NCI-H82 (cell line): ENCODE measurements at places on chromosomes 3 and 15.

DNA sequence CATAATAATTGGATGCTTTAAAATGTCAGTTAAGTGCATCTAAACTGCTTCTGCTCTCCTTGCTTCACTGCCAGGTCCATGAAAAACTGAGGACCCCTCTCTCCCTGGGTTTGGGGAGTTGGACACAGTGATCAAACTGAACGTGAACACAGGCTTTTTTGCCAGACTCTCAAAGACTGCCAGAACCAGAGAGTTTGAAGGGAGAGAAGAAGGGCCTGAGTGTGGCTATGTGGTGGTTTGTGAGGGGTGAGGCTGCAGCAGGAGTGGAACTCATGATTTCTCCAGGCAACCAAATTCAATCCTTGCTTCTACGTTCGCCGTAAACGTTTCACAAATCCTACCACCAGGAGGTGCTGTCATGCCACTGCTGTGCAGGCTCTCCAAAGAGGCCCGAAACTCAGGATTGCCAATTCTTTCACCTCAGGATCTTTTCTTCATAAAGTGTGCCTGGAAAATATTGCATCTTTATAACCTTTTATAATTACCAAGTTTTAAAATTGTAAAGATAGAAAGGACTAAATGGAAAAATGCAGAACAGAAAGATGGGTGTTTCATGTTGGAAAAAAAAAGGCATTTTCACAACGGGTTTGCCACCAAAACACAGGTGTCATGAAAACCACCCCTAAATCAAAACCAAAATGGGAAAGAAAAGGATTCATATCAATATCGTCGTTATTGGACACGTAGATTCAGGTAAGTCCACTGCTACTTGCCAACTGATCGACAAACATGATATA is 19.7 kb downstream of the TM4SF4 start:
- DNase-seq: peak; percentile 84

DNA sequence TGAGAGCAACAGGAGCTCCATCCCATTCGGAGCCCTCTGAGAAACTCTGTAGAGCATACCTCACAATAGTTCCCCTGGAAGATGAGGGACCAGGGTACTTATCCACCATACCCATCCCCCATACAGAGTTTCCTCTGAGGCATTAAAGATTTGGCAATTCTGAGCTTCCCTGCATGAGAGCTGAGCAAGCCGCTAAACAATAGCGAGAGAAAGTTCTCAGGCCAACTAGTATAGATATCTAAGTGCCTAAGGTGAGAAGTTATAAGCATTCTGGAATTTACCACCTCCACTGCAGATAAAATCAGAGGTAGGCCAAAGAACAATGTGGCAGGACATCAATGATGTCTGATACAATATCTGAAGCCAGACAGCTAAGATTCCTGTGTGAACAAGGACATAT is 129.1 kb upstream of the MBNL1 start:
- no peak for DNase-seq

DNA sequence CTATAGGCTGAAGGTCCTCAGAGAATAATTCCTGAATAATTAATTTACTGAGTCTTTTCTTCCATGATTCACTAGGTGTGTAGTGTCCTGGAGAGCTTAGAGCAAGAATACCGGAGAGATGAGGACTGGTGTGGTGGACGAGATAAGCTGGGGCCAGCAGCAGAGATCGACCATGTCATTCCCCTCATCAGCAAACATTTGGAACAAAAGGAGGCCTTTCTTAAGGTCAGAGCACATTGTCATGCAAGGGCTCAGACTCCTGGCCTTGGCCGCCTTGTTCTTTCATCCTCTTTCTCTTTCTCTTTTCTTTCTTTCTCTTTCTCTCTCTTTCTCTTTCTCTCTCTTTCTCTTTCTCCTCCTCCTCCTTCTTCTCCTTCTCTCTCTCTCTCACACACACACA is 291.4 kb upstream of the UMPS start:
- no peak for DNase-seq

- no peak for DNase-seq
These were observed at the start of gene CCDC80 for GRCh38 chr3:112640930-112641801. Gene CCDC80 (minus strand): TSS chr3:112641143. CDS start chr3:112639905, 1,238 bp downstream.

DNA sequence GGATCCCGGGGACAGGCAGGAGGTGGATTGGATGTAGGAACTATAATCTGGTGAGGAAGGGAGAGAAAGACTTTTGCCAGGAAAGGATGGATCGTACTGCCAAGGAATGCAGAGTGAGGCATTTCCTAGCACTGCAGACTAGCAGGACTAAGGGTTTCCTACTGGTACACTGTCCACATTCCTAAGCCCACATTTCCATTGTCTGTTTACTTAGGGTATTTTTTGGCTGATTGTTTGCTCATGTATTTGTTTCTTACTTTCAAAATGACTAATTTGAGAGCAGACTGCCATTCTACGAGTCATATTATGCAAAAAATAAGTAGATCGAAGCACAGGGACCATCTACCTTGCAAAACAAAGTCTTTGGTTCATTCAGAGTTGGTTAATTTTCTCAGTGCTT is 1029.5 kb upstream of the NR2F2 start:
- DNase-seq: no peak

DNA sequence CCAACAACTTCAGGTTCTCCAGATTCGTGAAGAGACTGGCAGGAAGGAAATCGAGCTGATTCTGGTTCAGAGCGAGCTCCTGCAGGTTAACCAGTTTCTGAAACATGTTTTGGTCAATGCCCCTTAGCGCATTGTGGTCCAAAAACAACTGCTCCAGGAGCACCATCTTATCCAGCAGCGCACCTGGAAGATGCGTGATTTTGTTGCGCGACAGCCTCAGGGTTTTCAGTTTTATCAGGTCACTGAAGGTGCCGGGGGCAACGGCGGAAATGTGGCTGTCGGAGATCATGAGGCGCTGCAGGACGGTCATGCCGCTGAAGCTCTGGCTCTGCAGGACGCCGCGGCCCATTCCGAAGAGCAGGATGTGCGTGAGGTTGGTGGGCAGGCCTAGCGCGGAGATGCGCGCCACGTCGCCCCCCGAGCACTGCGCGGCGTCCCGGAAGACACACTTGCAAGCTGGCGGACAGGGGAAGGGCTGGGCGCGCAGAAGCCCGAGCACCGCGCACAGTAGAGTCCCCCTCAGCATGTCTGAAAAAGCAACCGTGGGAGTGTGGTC is 1.2 kb downstream of the GP5 start:
- no peak for DNase-seq

DNA sequence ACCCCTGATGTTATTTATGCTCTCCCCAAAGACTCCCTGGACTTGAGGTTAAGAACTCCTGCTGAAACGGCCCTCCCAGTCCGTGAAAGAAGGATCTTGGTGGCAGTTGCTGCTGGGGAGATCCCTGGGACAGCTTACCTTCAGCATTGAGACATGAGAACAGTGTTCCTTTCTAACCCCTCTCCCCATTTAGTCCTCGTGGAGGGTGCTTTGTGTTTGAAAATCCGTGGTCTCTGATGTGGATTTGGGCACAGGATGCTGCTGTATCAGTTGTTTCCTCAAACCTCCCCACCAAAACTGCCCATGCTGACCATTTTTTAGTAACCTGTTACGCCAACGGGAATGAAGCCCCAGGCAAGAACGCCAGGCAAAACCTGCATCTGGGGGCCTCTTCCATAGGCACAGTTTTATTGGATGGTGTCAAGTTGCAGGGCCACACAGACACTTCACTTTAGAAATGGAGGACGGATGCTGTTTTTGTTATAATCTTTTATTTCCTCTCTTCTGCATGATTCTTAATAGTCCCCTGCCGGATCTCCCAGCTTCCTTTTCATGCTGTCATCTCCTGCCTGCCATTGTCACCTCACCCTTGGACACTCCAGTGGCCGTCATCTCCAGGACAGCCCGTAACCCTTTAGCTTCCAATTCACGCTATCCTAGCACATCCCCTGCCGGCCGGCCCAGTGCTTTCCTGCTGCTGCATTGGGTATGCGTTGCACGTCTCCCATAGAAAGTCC is 31.7 kb upstream of the CEMIP start:
- DNase-seq: no peak

DNA sequence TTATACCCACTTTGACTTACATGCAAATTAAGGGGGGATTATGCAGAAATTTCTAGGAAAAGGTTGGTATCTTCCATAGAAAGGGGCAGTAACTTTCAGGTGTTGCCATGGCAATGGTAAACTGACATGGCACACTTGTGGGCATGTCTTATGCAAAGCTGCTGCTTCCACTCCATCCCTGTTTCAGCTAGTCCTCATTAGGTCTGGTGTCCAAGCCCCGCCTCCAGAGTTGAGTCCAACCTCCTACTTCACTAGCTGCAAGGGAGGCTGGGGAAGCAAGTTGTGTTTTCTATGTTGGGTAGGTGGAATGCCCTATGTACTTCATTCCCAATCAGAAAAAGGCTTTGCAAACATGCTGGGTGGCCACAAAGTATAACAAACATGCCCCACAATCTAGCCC is 14.7 kb upstream of the KLHL40 start:
- DNase-seq: no peak

DNA sequence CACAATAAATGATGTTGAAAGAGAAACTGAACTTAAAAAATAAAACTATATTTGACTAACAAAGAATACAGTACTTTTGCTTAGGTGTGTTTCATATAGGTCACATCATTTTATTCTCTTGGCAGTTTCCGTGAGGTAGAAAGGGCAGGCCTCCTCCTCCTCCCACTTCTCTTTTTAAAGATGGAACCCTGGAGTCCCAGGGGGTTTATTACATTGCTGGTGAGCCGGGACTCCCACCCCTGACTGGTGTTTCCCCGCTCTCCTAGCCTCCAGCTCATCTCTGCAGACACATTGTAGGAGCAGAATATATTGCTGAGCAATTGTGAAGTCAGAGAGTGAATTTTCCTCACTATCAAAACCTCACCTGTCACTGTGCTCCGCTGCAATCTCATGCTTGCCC is 30.0 kb downstream of the ZDHHC23 start:
- no peak for DNase-seq

DNA sequence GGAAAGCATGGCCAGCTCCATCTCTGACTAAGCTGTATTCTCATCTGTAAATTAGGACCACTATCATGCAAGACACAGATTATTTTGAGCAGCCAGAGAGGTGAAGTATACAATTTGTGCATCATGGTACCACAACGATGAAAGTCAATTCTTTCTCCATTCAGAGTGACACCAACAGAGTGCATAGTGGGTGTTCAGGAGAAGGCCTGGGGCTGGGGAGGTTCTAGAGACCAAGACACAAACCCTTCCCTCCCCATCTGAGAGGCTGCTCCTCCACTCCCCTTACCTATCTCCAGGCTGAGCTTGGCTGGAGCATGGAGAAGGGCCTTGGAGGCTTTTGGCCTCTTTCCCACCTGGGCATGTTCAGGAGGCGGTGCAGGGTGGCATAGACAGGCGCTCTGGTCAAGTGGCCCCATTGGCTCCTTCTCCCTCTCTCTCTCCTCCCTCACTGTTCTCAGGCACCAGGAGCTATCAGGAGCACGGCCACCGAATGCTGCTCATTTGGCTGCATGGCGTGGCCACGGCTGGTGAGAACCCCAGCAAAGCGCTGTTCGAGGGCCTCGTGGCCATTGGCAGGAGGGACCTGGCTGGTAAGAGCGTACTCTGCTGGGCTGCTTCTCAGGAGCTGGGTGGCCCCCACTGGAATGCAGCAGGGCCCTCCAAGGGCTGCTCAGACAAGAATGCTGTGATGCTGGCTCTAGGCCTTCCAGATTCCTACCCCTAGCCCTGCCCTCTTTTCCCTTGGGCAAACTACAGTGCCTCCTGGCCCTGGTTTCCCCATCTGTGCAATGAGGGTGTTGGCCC is 37.9 kb downstream of the ANKDD1A start:
- DNase-seq: no peak

DNA sequence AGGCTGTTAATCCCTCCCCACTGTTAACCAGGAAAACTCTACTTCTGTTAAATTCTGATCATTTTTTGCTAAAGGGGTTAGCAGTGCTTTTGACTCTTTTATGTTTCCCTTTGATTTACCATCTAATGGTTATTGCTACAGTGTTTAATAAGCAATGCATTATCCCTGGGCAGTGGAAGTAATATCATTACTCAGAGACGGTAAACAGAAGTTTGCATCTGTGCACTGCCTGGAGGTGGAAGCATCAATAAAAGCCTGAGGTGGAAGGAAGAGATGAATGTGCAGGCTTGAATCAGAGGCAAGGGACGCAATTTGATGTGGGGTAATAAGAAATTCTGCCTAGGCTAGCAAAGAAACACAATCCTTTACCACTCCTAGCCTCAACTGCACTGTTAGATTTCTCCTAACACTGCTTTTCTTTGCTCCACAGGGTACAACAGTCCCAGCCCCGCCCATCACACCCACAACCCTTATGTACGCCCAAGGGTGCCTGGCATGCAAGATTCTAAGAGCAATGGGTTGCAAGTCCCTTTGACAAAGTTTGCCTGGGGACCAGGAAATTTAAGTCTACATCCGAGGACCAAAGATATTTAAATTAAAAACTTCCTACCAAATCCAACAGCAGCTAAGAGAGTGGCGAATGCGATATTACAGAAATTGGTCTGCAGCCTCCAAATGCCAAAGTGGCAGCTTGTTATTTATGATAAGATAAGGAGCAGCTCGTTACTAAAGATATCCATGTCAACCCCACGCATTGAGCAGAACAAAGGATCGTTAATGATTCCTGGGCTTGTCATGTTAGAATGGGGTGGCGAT is 261.4 kb downstream of the FHIT start:
- DNase-seq: no peak

DNA sequence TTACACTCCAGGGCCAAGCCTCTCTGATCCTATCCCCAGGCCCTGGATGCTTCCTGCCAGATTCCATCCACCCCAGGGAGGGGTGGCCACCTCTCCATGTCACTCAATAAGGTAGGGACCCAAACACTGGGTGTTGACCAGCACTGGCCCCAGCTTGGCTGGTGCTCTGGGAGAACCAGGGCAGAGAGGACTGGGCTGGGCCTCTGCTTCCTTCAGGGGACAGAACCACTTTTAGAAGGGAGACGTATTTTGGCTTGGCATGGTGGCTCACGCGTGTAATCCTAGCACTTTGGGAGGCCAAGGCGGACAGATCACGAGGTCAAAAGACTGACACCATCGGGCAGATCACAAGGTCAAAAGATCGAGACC is 4.7 kb upstream of the CPLX3 start:
- DNase-seq: no peak

- peak; percentile 85 for DNase-seq
These were observed 49.7 kb upstream of the MYZAP start for GRCh38 chr15:57541805-57542504.

GRCh38 chr15:100341239-100341749 is 481 bp downstream of the ADAMTS17 start:
- DNase-seq: peak; percentile 45
